CD4-positive, alpha-beta T cell treated with Interleukin-10 for 1 hour (primary cell): ENCODE measurements at places on chromosomes 11 and 22.

DNA sequence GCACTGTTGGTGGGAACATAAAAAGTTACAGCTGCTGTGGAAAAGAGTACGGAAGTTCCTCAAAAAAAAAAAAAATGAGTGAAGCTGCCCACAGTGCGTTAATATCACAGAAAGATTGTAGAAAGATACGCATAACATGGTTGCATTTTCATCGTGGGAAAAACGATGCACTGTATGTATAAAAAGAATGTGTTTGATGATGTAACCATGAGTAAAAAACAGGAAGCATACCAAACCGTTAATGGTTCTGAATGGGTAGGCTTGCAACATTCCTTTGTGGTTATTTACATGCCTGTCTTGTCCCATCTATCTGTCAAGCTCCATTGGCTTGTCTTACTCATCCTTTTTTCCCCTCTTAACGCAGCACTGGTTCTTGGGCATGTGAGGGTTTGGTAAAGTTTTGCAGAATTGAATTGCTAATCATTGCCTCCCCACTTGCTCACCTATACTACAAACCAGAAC is 33.8 kb upstream of the DKK3 start:
- no peak for DNase-seq

- no peak for DNase-seq
These were observed 129.2 kb upstream of the LMO1 start for GRCh38 chr11:8392886-8393285.

DNA sequence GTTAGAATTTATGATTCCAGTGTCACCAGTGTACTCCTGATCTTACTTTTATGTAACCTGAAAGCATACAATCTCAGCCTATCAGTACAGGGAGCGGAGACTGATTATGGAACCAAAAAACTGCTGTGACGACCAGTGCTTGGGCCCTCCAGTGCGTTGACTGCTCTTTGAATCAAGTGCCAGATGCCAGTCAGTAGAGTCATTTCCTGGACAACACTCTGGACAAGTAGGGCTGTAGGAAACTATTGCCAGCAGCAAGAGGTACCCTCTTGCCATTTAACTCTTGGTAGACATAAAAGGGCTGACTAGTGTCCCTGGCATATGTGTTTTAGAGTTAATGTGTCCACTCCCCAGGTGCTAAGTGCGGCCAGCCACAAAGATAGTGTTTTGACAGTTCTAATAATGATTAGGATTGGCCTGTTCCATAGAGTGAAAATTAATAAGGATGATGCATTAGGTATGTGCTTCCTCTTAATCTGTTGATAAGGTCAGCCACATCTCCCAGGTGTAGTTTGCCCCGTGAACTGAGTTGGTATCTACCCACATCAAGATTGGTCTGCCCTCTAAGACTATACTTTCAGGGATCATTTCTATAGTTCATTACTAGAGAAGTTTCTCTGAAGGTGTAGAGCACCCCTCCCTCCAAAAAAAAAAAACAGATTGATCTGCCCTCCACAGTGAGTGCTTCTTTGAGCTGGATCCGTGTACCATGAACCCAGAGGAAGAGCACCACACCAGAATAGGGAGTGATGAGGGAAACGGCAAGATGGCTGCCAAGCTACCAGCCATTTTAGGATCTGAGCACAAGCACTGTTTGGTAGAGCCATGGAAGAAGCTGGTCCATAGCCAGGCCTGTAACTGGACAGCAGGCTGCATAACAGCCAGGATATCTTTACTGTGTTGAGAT is 20.7 kb upstream of the AIFM3 start:
- no peak for DNase-seq

GRCh38 chr22:44620129-44620840 is 81.7 kb upstream of the PRR5 start:
- DNase-seq = peak; percentile 91

DNA sequence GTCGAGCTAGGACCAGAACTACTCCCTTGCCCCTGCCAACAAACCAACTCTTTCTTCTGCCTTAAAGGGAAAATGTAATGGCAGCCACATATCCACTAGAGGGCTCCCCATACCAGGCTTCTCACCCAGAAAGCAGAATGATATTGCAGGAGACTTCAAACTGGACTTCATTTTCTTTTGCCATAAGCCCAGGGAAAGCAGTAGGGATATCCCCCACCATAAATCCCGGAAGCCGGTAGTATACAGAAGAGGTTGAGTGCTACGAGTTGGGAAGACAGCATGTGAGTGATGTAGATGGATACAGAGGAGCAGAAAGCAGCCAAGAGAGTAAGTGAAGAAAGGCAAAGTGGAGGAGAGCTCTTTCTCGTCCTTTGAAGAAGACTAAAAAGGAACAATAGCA is 12.1 kb downstream of the PLAAT5 start:
- DNase-seq = peak; percentile 77

GRCh38 chr11:75954039-75954438 is 139.0 kb downstream of the UVRAG start:
- DNase-seq = no peak

- no peak for DNase-seq
These were observed 50.9 kb downstream of the SLC25A17 start for GRCh38 chr22:40768206-40768605.

- no peak for DNase-seq
These were observed 251 bp upstream of the UQCC3 start for GRCh38 chr11:62671236-62671607.

- no peak for DNase-seq
These were observed 61.1 kb downstream of the FLRT1 start for GRCh38 chr11:64096835-64097234.

DNA sequence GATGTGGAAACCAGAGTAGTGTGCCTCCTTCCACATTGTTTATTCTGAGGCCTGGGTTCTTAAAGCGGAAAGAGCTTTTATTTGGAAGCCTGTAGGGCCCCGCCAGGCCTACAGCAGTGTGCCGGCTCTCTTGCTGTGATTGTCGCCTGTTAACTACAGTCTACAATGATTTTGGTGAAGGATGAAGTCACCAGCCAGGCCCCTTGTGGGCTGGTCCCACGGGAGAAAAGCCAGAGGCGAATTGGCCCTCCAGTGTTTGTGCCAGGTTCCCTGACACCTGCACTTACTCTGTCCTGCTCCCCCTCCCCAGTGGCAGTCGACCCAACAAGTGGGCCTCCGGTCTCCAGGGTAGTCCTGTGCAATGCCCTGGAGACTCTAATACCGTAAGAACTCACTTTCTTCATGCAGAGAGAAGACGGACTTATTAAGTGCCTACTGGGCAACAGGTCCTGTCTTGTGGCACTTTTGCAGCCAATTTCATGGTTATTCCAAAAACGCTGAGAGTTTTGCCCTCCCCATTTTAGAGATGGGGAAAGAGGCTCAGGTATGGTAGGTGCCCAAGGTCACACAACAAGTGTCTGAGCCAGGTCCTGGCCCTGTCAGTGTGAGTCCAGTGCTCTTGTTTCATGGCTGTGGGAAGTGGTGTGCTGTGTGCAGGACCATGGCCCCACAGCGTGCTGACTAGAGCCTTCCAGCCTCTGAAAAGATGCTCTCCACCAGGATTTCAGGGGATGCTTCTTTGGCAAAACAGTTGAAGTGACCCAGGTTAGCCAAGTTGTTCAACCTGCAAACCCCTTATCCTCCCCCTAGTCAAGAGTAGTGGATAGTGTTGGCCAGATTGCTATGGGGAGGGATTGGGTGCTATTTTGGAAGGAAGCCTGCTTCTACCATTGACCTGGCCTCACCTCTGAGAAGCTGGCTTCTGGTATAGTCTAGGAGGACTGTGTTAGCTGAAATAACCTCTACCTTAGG is 1.4 kb downstream of the MICAL2 start:
- DNase-seq = no peak

DNA sequence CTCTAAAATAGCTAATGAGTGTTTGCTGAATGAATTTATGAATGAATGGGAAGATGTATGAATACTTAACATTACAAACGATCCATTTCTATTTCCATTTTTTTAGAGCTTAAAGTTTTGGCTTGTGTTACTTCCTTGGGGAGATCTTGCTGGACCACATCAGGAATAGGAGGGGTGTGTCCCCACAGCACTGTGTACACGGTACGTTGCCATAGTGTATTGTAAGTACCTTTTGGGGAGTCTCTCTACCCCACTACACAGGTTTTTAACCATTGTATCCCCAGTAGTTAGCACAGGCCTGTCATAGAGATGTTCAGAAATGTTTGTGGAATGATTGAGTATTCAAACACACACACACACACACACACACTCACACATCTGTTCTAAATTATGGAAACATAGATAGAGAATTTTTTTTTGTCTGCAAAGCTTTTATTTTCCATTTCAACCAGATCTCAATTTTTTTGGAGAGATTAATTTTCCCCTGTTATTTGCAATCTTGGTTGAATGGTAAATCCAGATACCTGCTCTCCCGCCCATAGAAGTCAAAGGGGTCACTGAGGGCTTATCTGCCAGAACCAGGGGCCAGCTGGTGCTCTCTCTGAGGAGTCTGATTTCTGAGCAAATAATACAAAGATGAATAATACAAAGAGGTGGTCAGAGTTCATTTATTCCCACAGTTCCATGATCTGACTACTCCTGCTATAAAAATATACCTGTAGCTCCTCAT is 471.0 kb downstream of the INSC start:
- DNase-seq = no peak

DNA sequence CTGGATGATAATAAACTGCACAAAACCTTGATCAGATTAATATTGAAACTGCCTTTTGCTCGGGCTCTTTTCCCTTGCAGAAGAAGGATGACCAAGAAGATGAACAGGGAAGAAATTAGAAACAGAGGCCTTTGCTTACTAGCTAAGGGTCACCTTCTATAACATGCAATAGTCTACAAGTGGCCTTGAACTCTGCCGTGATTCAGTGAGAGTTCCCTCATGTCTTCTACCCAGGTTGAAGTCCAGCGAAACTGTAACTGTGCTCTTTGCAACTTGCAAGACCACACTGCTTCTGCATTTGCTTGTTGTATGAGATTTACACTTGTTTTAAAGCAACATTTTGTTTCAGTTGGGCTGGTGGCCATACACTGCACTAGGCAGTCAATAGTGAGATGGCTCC is 108.4 kb downstream of the IGLL1 start:
- DNase-seq = no peak

DNA sequence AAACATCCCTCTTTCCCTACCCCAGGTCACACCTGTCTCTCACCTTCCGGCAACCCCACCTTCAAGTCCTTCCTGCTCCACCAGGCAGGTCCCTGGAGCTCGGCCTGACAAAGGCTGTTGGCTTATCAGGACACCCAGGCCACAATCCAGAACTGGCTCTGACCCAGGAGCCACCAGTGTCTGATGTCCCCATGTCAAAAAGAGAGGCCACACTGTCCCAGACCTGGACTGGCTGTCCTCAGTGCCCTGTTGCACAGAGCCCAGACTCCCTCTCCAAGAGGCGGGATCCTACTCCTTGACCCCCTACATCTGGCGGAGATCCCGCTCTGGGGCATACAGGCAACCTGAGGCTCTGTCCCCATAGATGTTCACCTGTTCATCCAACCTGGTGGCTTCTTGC is 116.0 kb downstream of the MN1 start:
- DNase-seq = no peak

GRCh38 chr11:76783294-76783895 is at the start of gene TSKU:
TSS of gene TSKU (plus strand) at chr11:76783356. CDS start at chr11:76795617, 12,261 bp downstream.
- DNase-seq = no peak

- DNase-seq = no peak
These were observed 612 bp downstream of the GTSE1 start for GRCh38 chr22:46297151-46297812.

DNA sequence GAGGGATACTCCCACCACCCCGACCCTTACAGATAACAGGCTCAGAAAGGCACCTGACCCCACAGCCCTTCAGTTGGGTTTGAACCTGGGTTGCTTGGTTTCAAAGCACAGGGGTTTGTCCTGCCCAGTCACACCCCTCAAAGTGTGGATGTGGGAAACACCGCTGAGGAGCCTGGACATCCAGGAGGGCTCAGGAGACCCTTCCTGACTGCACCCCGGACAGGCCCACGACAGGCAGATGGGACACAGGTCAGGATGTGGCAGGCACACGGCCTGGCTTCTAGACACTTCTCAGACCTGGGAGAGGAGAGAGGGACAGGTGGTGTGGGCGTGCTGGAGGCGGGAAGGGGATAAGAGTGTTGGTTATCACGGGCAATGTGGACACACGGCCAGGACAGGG is 932.3 kb downstream of the BRD1 start:
- DNase-seq = no peak

GRCh38 chr11:46896719-46897406 is 21.5 kb downstream of the LRP4 start:
- peak; percentile 28 for DNase-seq

DNA sequence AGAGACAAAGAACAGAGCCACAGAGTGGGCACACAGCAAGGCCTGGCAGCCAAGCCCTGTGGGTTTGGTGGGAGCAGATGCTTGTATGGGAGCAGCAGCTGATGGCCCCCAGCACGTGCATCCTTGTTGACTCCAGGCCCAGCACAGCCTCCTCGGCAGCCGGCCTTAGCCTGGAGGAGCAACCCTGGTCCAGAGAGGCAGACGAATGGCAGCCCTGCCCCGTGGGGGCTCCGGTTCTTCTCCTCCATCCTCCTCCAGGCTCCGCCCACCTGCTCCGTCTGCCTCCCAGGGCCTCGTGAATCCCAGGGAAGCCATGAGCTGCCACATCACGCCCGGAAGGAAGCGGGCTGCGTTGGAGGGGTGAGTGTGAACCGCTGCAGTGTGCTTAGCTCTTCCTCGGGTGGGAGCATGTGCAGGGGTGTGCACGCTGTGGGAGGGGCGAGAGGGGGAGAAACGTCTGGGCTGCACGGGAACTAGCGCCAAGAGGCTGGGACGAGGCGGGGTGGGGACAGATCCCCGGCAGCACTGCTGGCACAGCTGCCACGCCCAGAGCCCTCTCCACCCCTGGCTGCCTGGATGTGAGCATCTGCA is 36.3 kb upstream of the JAM3 start:
- peak; percentile 25 for DNase-seq

GRCh38 chr11:75199412-75199955 is 41.1 kb upstream of the TPBGL start:
- no peak for DNase-seq

- no peak for DNase-seq
These were observed 42.8 kb downstream of the ETS1 start for GRCh38 chr11:128544471-128545051.

GRCh38 chr11:125154378-125155099 is 10.0 kb upstream of the PKNOX2 start:
- DNase-seq = no peak

DNA sequence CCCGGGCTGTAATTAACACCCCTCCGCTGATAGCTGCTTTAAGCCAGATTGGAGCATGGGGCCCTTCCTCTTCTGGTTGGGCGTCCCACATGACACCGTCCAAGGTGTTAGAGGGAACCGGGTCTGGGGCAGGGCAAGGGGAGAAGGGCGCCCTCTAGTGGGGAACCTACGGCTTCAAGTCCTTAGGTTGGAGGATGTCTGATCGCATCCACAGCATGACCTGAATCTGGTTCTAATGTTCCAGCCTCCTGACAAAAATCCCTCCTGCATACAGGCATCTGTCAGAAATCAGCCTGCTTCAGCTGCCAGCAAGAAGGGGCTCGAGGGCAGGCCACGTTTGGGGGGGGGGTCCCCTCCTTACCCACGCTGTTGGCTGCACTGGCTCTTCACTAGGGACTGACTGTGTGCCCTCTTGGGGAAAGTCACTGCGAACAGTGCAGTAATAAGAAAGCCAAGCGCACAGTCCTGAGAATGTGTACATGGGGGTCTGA is 94.2 kb upstream of the TBCEL start:
- peak; percentile 23 for DNase-seq
